ENCODE measurements at places on chromosomes 12 and 14. TPM values are rescaled to one million over a fixed set of nuclear protein-coding genes. Genes with fewer than 3 reads are reported as not detected.

EFS gene
- not detected for total RNA-seq

IQSEC3 gene
- not detected for total RNA-seq

A2M gene
- total RNA-seq: 3.0 TPM

ART4 gene
- 28.2 TPM for total RNA-seq

CACNA1C gene
- not detected for total RNA-seq

SAMD4A gene
- total RNA-seq: 46.5 TPM

GDF3 gene
- total RNA-seq: 0.65 TPM

ADIPOR2 gene
- total RNA-seq: 63.9 TPM

KCNJ8 gene
- total RNA-seq: not detected

IFNG-AS1 gene
- total RNA-seq: not detected

INSM2 gene
- not detected for total RNA-seq

MYF5 gene
- not detected for total RNA-seq

HOXC6 gene
- total RNA-seq: not detected

MAP3K9 gene
- under 0.01 TPM for total RNA-seq

SYCP3 gene
- 0.07 TPM for total RNA-seq

GABARAPL1 gene
- 43.0 TPM for total RNA-seq

GPR135 gene
- 7.6 TPM for total RNA-seq

ACVR1B gene
- 24.7 TPM for total RNA-seq

KRT77 gene
- not detected for total RNA-seq

TRIM9 gene
- 0.43 TPM for total RNA-seq

AHNAK2 gene
- total RNA-seq: 112 TPM

PIWIL1 gene
- total RNA-seq: not detected

OR11H7 gene
- not detected for total RNA-seq

MORN3 gene
- total RNA-seq: 0.29 TPM
